Suprapubic skin (tissue), 4 donors: ENCODE measurements at places on chromosomes 16 and 17.

DNA sequence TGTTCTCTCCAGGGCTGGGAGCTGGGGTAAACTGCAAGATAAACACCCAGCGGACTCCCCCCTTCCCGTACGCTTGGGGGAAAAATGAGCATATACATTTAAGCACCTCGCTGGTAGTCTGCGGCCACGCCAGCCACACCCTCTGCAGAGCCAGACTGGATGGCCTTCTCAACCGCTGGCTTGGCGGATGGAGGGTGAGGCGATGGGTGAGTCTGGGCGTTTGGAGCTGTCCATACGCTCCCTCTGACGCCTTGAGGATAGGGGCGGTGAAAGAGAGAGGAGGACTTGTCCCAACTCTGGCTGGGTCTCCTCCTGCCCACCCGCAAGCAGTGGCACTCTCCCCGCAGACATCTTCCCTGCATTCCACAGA is 1.0 kb downstream of the ITGA3 start:
- peaks cover 77% of the 10 kb centered on the region for H3K4me1 ChIP-seq

- H3K4me3 ChIP-seq: peak overlapping the region; percentile 68
- peak; percentile 82 for DNase-seq
- H3K27ac ChIP-seq: peak overlapping the region; percentile 91
- peaks cover 14% of the 10 kb centered on the region for H3K27me3 ChIP-seq
Measured at GRCh38 chr17:7437950-7438614, 1.2 kb upstream of the FGF11 start.

- DNase-seq: no peak
- peaks cover 6% of the 10 kb centered on the region for H3K36me3 ChIP-seq
- H3K4me1 ChIP-seq: peaks cover 30% of the 10 kb centered on the region
- no peak overlapping the region for H3K4me3 ChIP-seq
- H3K27ac ChIP-seq: no peak overlapping the region
- no peaks in the 10 kb centered on the region for H3K27me3 ChIP-seq
Measured at GRCh38 chr17:74779948-74780400, 3.8 kb upstream of the NAT9 start.

DNA sequence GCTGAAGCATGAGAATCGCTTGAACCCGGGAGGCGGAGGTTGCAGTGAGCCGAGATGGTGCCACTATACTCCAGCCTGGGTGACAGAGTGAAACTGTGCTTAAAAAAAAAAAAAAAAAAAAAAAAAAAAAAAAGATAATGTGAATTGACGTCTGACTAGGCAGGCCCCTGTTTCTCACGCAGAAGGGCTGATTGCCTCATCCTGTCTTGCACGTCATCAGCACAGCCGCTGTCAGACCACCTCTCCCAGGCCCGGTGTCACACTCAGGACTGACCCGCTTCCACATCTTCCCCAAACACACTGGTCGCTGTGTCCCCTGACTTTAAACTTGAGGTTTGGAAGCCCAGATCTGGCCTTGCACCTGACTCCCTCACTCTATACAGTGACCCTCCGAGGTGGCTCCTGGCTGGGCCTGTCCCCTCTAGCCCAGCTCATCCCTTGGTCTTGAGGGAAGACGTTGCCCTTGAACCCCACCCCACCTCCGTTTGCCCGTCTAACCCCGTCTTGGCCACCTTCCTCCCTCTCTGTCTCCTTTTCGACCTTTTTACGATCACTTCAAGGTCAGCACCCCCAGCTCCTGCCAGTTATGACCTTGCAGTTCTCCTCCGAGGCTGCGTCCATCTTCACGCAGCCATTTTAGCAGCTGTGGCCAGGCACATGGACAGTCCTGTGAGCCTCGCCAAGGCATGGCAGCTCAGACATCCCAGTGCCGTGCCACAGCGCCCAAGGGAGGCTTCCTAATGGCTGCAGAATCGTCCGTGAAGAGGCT is 149.9 kb upstream of the PLCG2 start:
- H3K4me1 ChIP-seq: peaks cover 29% of the 10 kb centered on the region
- no peaks in the 10 kb centered on the region for H3K36me3 ChIP-seq
- H3K4me3 ChIP-seq: no peak overlapping the region
- H3K27me3 ChIP-seq: no peaks in the 10 kb centered on the region
- DNase-seq: no peak
- no peak overlapping the region for H3K27ac ChIP-seq

- peaks cover 79% of the 10 kb centered on the region for H3K36me3 ChIP-seq
- H3K27me3 ChIP-seq: no peaks in the 10 kb centered on the region
- no peak for DNase-seq
- H3K4me3 ChIP-seq: no peak overlapping the region
- H3K27ac ChIP-seq: no peak overlapping the region
Measured at GRCh38 chr17:42325026-42325425, 36.7 kb downstream of the STAT5A start.
